ENCODE measurements at places on chromosomes 7 and 10. TPM values are rescaled to one million over a fixed set of nuclear protein-coding genes. Genes with fewer than 3 reads are reported as not detected.

OR2A1 gene
- polyA plus RNA-seq = not detected

PPP1R3A gene
- 1.6 TPM for polyA plus RNA-seq

FHIP2A gene
- 30.7 TPM for polyA plus RNA-seq

GPC2 gene
- polyA plus RNA-seq = 506 TPM

NAT16 gene
- polyA plus RNA-seq = 4.5 TPM

SUGCT gene
- polyA plus RNA-seq = 0.40 TPM

GHRHR gene
- not detected for polyA plus RNA-seq

HTR5A gene
- 0.14 TPM for polyA plus RNA-seq
